Activated CD4-positive, alpha-beta memory T cell treated with anti-CD3 and anti-CD28 coated beads, Interleukin-2, amount 10 ng/mL, durations not matched to agents 7 days and 5 days (primary cell): ENCODE measurements at places on chromosomes 5 and 9. TPM values are rescaled to one million over a fixed set of nuclear protein-coding genes. Genes with fewer than 3 reads are reported as not detected.

Gene GFPT2
- total RNA-seq: not detected

Gene DCTN4
- 40.6 TPM for total RNA-seq

Gene ZFP37
- 0.78 TPM for total RNA-seq

Gene TMEM174
- total RNA-seq: not detected

Gene CREB3
- total RNA-seq: 23.2 TPM

Gene FOXD4
- total RNA-seq: 0.20 TPM

Gene LAMC3
- total RNA-seq: not detected

Gene SHOC1
- not detected for total RNA-seq

Gene PDE6A
- total RNA-seq: not detected

Gene GABRA1
- total RNA-seq: not detected

Gene HMGXB3
- total RNA-seq: 41.6 TPM

Gene BSPRY
- 7.3 TPM for total RNA-seq

Gene RLN2
- total RNA-seq: 3.2 TPM

Gene COL5A1
- 0.10 TPM for total RNA-seq

Gene NEUROG1
- not detected for total RNA-seq
